ENCODE measurements at places on chromosomes 2 and 18.

DNA sequence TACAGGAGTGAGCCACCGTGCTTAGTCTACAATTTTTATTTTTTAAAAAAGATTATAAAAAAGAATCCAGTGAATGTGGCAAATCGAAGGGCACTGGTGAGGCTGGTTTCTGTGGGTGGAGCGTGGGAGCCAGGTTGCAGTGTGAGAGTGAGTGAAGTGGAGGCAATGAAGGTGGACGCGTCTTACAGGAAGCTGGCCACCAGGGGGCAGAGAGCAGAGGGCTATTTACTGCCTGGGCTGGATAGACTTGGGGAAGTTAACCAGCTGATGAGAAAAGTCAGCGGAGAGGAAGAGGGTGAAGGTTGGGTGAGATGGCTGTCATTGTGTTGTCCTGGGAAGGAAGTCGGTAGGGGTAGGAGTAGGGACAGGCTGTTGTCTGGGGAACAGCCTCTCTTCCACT is 6.8 kb downstream of the SCTR start:
- no peak for DNase-seq

GRCh38 chr2:102186791-102187495 is at the start of gene IL1RL2:
Gene IL1RL2 (plus strand): TSS chr2:102187023. CDS start chr2:102187868, 845 bp downstream.
- DNase-seq = no peak

DNA sequence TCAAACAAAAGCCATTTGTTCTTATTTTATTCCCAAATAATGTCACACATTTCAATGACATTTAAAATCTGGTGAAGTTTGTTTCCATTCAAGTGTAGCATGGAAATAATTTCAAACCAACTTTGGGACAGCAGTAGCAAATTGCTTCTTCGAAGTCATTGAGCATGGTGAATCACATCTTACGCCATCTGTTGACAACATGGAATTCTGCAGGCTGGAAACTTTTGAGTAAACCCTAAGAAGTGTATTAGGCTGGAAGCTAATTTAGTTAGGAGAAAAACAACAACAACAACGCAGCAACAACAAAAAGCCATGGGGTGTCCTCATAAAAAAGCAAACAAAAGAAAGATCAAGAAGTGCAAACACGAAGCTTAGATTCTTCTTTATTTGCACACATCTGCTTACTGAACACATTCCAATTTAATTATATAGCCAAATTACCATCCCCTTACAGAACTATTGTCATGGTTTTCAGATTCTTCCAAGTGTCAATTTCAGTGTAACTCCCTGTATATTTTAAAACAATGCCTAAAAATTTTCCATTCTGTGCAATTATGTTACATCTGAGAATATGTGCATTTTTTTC is 659.0 kb upstream of the CDH7 start:
- DNase-seq = no peak

DNA sequence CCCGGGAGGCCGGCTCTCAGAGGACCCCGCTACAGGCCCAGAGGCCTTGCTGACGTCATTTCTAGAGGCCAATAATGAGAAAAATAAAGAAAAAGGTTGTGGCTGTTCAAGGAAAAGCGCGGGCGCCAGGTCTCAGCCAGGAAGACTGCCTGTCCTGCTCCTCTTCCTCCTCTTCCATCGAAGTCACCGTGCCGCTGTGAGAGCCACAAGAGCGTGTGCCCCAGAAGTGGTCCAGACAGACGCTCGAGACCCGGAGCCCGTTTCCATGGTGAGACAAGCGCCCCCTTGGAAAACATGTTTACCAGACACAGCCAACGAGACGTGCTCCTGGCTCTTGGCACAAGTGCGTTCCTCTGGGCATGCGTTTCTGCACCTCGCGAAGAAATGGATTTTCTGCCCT is 210.5 kb downstream of the HDAC4 start:
- DNase-seq = no peak

GRCh38 chr2:8196316-8196715 is 485.5 kb upstream of the ID2 start:
- no peak for DNase-seq

- no peak for DNase-seq
Observed at GRCh38 chr2:238997684-238998083, 149.8 kb downstream of the TWIST2 start.

DNA sequence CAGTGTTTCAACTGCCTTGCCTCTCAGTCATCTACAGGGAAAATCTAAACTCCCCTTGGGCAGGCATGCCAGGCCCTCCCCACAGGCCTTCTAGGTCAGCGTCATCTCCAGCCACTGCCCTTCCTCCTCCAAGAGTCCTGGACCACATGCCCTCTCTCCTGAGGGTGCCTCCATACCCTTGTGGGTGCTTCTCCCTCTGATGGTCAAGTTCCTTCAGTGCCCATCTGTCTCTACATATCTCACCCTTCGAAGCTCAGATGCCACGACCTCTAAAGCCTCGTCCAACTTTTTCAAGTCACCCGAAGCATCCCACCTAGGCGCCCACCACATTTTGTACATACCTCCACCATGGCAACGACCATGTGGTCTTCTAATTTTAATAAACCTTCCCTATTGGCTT is 22.6 kb upstream of the TMEM247 start:
- no peak for DNase-seq

GRCh38 chr2:46181789-46182530 is 115.2 kb upstream of the EPAS1 start:
- no peak for DNase-seq

DNA sequence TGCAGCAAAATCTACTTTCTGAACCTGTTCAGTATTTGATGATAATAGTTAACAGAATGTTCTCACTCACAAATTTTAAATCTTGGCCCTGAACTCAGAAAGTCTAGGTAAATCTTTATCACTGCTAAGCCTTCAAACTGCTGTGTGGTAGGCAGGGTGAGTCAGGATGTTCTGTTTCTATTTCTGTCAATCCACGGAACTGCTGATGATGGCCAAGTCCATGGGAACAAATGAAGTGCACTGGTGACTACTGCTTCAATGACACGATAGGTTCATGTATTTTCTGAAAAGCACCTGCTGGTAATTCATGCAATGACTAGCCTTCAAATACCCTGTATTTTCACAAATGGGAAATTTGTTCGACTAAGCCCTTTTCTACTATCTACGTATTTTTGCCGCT is 14.2 kb downstream of the NIFK start:
- no peak for DNase-seq

DNA sequence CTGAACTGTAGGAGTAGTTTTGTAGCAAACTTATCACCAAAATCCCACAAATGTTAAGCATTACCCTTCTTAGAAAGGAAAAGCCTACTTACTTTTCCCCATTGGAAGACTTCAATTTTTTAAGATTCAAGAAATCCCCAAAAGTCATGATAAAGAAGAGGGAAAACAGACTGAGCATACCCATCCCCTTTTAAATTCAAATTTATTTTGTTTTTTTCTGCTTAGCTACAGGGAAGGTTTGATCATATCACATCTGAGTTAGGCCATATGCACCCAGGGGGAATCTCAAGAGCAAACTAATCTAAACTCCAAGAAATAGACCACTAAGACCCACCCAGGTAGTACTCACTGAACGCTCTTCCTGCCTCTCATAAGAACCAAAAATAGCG is 174.6 kb downstream of the TGIF1 start:
- no peak for DNase-seq

GRCh38 chr2:121120991-121121390 is 164.0 kb downstream of the TFCP2L1 start:
- DNase-seq = no peak

GRCh38 chr2:69279211-69279610 is 107.8 kb downstream of the GFPT1 start:
- no peak for DNase-seq

DNA sequence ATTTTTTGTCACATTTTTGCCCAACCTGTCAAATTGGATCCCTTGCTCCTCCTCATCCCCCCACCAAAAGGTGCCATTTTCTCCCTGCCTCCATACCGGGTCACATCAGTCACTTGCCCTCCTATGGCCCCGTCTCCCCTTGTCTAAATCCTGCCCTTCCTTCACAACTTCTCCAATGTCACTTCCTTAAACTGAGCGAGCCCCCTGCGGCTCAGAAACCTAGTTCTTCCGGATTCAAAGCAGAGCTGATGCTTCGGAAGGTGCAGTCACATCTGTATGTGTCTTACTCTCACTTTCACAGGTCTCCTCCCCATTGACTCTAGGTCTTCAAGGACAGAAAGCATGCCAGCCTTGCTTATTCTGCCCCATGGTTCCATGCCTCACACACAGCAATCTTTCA is 22.1 kb downstream of the TNP1 start:
- no peak for DNase-seq

DNA sequence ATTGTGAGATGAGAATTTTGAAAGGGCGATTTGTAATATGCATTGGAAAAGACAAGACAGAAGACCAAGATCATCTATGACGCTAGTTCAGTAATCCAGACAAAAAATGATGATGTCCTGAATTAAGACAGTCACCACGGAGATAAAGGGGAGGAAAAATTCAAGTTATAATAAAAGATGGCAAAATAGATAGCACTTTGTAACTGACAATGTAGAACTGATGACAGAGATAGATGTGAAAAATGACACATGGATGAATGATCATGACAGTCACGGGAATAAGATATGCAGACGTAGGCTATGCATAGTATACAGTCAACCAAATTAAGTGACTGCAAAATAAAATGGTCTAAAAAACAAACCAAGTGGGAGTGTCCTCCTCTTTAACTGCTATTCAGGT is 59.2 kb downstream of the SRBD1 start:
- no peak for DNase-seq

DNA sequence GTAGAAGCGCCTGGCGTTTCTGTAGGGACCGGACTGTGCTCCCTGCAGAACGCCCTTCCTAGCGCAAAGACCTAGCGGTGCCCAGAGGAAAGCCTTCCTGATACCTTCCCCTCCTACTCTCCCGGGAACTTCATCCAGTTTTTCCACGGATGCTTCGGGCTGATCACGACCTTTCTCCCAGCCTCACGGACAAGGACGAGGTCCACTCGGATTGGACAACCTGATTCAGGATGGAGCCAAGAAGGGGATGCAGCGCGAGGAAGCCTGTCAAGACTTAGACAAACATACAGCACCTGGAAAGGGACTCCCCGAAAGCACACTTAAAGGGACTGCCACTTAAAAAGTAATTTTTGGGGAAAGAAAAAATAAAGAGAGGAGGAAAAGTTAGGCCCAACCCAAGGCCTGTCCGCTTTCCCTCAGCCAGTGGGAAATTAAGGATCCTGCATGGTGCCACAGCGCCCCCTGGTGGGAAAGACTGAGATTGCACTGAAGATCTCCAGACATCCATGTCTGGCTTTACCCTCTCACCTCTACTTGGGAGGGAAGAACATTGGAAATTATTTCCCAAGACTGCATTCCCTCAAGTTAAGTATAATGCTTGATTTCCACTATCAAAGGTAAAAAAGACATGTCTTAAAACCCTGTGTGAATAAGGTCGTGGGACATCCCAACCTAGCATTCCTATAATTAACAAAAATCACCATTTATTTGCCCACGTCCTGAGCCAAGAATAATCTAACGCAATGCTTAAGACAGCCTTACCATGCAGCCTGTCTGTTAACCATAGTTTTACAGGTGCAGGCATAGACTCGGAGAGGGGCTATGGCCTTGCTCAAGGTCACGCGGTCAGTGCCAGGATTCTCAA is 13.4 kb upstream of the COPS8 start:
- peak; percentile 55 for DNase-seq

GRCh38 chr18:54444319-54444914 is 86.7 kb downstream of the C18orf54 start:
- peak; percentile 3 for DNase-seq

- DNase-seq = no peak
Observed at GRCh38 chr2:207896525-207897285, 127.0 kb upstream of the FZD5 start.

DNA sequence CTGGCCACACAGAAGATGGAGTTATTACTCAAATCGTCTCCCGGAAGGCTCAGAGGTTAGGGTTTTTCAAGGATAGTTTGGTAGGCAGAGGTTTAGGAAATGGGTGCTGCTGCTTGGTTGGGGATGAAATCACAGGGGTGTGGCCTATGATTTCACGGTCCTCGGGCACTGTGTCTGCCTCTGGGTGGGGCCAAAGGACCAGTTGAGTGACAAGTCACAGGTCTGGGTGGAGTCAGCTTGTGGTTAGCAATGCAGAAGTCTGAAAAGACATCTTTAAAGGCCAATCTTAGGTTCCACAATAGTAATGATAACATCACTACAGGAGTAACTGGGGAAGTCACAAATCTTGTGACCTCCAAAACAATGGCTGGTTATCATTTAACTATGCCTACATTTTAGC is 387.8 kb downstream of the ZNF521 start:
- DNase-seq = no peak

DNA sequence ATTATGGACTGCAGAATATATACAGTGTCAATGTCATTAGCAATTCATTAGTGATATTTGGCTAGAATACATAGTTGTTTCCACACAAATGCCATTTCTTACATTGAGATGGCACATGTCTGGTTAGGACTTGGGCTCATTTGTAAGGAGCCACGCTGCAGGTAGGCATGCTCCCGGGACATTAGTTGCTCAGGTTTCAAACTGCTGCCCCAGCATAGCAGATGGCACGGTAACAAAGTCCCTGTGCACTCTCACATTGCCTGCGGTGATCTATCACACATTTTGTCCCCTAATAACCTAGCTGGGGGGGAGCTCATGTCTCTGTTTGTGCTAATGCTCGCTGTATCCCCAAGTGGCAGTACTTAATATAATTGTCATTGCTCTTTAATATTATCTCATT is 185.1 kb downstream of the NEDD4L start:
- DNase-seq = no peak

- no peak for DNase-seq
Observed at GRCh38 chr18:31680831-31681568, 3.4 kb downstream of the B4GALT6 start.

DNA sequence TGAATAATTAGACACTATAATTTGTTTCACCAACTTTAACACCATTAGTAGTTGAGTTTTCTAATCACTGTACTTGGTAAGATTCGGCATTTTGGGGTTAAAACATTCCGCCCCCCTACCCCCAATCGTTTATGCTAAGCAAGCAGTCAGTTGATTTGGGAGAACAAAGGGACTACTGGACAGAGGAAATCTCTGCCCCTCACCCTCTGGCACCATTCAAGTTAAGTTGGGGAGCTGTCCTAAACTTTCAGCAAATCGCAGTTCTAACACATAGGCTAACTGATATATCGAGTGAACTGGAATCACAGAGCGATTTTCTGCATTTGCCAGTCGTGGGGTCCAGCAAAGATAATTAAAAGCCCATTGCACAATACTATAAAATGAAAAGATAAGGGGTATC is 5.6 kb downstream of the KLF7 start:
- DNase-seq = no peak

DNA sequence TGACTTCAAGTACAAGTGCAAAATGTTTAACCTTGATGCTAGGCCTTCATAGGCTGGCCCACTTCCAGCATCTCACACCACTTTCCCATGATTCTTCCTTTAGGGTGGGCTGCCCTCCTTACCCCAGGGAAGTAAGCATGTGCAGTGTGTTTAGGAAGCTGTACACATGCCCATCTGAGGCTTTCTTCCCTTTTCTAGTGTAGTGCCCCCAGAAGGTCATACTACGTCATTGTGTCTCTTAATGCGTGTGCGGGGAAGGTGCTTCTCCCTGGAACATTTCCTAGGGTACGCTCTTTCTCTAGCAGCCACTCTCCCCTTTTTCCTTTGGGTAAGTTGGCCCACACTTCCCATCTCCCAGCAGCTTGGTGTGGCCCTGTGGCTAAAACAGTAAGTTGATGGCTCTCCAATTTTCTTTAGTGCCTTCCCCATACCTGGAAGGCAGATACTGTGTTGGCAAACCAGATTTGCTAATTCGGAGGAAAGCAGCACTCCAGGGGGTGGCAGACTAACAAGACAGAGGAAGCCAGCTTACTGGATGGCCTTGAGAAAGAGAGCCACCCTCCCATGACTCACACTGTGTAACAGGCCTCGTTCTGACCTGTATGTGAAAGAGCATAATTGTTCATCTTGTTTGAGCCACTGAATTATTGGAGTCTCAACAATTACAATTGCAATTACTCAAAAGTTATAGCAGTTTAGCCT is 1.1 kb upstream of the SULT6B1 start:
- DNase-seq = no peak
